ENCODE measurements at places on chromosomes 1 and 21. TPM values are rescaled to one million over a fixed set of nuclear protein-coding genes. Genes with fewer than 3 reads are reported as not detected.

DNA sequence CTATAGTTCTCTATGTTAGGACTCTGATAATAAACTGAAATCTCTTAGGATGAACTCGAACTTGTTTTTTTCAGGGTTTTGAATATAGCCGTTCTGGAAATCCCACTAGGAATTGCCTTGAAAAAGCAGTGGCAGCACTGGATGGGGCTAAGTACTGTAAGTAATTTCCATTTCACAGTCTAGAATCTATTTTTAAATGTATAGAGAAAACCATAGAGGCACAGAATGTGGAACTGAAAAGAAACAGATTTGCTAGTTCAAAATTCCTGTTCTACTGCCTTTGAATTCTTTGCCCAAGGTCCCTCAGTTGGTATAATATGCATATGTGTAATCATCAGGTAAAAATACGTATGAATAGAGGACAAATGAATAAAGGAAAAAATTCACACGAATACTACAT lies 4.8 kb downstream of the CTH start:
- H3K4me3 ChIP-seq = no peak overlapping the region
- no peaks in the 10 kb centered on the region for H3K36me3 ChIP-seq
- no peak overlapping the region for H3K27ac ChIP-seq
- H3K27me3 ChIP-seq = no peaks in the 10 kb centered on the region

GRCh38 chr1:200896531-200897196 lies 2.0 kb downstream of the INAVA start:
- no peak overlapping the region for H3K27ac ChIP-seq
- DNase-seq = no peak

- DNase-seq = no peak
- no peak overlapping the region for H3K4me3 ChIP-seq
- H3K27me3 ChIP-seq = no peaks in the 10 kb centered on the region
- no peaks in the 10 kb centered on the region for H3K36me3 ChIP-seq
- H3K4me1 ChIP-seq = peaks cover 2% of the 10 kb centered on the region
Measured at GRCh38 chr21:29557200-29557599, 258.5 kb downstream of the BACH1 start.

- no peaks in the 10 kb centered on the region for H3K27me3 ChIP-seq
- no peaks in the 10 kb centered on the region for H3K4me1 ChIP-seq
- H3K27ac ChIP-seq = no peak overlapping the region
- no peaks in the 10 kb centered on the region for H3K36me3 ChIP-seq
- no peak for DNase-seq
- no peak overlapping the region for H3K4me3 ChIP-seq
Measured at GRCh38 chr1:31501505-31501904, 74.8 kb upstream of the TINAGL1 start.

GRCh38 chr1:230825761-230826160 lies 42.6 kb downstream of the C1orf198 start:
- H3K36me3 ChIP-seq = no peaks in the 10 kb centered on the region
- H3K4me3 ChIP-seq = no peak overlapping the region
- no peak overlapping the region for H3K27ac ChIP-seq
- no peak for DNase-seq
- peaks cover 19% of the 10 kb centered on the region for H3K4me1 ChIP-seq
- no peaks in the 10 kb centered on the region for H3K27me3 ChIP-seq

KCNH1 gene
- 0.11 TPM for total RNA-seq

PTGER3 gene
- total RNA-seq = 2.2 TPM

PPIAL4G gene
- total RNA-seq = 0.05 TPM

TRIM17 gene
- total RNA-seq = 10.0 TPM

GRCh38 chr1:15296585-15297321 lies 49.7 kb downstream of the FHAD1 start:
- H3K4me3 ChIP-seq = no peak overlapping the region
- no peak for DNase-seq
- no peak overlapping the region for H3K27ac ChIP-seq
- H3K36me3 ChIP-seq = no peaks in the 10 kb centered on the region
- no peaks in the 10 kb centered on the region for H3K4me1 ChIP-seq

Measured in ovary (tissue), 10 donors.